Activated CD8-positive, alpha-beta memory T cell treated with anti-CD3 and anti-CD28 coated beads, Interleukin-2, amount 50 U/mL, for 4 hours (primary cell): ENCODE measurements at places on chromosomes 12 and 14.
A peak's percentile ranks its signal among the peaks of the same experiment; 100 is the strongest.

- no peak for DNase-seq
Measured at GRCh38 chr12:80752464-80752863, 35.8 kb downstream of the MYF5 start.

- DNase-seq, result no peak
Measured at GRCh38 chr12:53259891-53260290, 8.2 kb upstream of the ESPL1 start.

GRCh38 chr12:50016501-50017475 is 8.5 kb downstream of the RACGAP1 start:
- no peak for DNase-seq

DNA sequence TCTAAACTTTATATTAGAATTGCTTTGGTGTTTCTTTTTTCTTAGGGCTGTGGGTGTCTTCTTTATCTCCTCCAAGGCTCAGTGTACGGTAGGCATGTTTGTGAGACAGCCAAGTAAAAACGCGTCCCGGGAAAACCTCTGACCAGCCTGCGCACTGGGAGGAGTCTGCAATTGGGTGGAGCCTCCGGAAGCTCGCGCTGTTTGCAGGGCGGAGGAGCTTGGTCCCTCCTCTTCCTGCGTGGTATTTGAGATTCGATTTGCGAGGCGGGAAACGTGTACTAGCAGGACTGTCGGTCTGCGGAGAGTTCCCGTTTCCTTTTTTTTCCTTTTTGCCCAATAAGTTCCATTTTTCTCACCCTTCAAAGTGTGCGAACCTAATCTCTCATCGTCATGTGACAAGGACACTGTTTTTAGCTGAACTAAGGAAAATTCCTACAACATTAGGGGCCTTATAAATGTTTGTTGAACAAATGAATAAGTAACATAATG is 182.1 kb upstream of the OTX2 start:
- DNase-seq, result no peak

DNA sequence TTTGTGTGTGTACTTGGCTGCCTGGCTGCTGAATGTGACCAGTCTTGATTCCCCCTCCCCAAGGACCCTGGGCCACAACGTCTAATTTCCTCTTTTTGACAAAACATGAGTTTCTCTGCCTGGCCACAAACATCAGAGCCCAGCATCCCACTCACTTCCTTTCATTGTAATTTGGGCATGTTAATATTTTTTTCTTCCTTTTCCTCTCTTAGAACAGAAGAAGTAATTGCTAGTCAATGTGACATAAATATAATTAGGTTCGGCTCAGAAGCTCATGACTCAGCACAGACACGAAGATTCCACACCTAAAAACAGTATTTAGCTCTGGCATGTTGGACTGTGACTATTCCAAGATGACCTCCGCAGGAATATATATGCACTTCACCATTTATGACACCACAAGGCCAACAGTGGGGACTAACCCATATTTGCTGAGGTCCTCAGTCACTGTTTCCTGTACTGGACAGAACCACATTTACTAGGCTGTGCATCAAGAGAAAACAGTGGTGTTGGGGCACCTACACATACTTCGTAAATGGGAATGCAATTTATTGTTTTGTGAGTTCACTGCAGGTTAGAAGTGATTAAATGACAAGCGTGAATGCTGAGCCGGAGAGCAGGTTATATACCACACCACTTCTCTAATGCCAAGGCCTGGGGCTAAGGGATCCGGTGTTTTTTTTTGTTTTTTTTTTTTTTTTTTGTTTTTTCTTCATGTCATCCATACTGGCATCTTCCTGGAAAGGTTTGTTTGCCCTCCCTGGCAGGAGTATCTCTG is 4.2 kb downstream of the GSG1 start:
- no peak for DNase-seq

DNA sequence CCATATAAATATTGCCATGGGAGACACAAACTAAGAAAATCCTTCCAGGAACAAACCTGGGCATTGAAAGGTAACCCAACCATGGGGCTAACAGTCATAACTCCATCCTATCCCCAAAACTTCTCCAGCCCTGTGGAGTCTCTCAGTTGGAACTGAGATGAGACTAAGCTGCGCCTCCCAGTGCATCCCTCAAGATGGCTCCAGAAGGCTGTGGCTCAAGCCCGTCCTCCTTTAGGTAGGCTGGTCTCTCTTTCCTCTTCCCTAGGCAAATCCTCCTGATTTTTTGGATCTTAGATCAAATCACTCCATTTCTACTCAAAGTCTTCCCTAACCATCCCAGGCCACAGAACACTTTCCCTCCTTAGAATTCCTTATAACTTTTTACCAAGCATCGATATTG is 364.3 kb upstream of the CCDC196 start:
- no peak for DNase-seq

GRCh38 chr14:84826294-84826693 is 703.6 kb upstream of the FLRT2 start:
- no peak for DNase-seq

DNA sequence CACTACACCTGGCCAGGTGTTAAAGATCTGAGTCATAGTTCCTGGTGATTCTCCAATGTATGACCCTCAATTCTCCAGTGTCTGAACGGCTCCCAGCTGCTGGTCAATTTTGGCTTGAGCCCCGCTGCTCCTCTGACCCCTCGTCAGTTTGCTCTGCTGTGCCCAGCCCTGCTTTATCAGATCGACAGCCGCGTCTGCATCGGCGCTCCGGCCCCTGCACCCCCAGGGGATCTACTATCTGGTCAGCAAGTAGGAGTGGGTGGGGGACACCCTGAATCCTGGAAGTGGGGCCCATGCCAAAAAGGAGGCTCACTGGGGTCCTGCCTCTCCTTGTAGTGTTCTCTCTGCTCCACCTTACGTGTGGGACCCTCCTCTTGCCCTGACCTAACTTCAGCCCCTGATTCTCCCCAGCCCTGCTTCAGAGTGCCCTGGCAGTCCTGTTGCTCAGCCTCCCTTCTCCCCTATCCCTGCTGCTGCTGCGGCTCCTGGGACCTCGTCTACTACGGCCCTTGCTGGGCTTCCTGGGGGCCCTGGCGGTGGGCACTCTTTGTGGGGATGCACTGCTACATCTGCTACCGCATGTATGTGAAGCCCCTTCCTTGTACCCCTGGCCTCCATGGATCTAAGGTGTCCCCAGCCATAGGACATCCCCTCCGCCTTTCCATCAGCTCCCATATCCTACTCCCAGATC is 5.0 kb downstream of the SLC39A5 start:
- no peak for DNase-seq

DNA sequence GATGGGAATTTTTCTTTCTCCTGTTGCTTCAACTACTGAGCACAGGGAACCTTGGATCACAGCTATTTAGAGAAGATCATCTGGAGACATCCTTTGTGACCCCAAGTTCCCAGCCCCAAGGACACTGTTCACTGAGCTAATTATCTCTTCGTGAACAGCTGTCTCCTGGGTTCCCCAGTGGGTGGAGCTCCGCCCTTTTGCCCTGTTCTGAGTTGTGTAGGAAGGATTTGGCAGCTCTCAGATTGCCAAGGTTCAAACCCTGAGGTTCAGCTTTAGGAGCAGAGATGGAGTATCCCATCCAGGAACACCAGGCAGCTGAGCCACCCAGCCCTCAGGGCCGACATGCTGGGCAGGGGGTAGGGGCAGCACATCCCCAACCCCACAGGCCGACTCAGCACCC is 32.0 kb downstream of the NGB start:
- DNase-seq, result no peak

DNA sequence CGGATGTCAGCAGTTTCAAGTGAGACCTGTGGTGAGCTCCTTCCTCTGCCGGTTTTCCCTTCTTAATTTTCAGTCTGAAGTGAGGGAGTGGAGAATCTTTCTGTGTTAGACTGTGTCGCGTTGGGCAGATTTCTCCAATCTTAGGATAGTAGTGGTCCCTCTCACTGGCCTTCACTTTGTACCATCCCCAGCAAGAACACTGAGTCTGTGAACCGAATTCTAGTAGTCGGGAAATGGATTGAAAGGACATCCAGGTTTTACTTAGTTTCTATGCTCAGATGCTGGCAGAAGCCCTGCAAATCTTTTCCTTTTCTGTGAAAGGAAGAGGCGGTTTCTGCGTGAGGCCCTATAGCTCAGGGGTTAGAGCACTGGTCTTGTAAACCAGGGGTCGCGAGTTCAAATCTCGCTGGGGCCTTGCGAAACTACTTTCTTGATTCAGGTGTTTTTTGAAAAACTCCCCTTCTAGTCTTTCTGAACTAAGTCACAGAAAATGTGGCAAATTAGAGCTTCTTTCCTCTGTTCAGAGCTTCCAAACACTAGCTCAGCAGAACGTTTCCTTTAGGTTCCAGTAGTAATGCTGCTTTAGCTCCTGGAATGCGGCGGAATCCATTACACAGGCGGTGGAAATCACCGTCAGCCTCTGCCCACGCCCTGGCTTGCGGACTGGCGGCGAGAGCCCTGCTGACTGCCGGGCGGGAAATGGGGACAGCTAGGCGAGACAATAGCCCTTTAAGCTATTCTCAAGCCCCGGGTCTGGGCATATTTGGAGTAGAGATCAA is 2.8 kb upstream of the RNASE4 start:
- peak; percentile 86 for DNase-seq

GRCh38 chr12:81798294-81798693 is 39.1 kb upstream of the PPFIA2 start:
- no peak for DNase-seq

GRCh38 chr12:63419154-63419553 is 249.1 kb downstream of the DPY19L2 start:
- DNase-seq, result no peak

- no peak for DNase-seq
Measured at GRCh38 chr12:64639466-64639865, 29.2 kb downstream of the RASSF3 start.

DNA sequence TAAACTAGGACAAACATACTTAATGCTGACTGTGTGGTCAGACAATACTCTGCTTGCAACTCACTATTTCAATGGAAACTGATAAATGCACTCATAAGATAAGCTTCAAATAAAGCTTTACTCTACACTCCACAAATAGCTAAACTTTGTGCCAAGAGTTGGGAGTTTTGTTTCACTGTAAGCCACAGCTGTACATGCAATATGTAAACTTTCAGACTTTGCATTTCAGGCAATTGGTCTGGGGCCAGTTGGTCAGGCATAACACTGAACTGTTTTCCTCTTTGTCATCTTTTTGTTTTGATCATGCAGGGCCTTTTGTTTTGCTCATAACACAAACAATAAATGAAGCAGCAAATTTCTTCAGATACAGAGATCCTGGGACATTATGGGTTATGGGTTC is 426.2 kb downstream of the IPO8 start:
- no peak for DNase-seq

DNA sequence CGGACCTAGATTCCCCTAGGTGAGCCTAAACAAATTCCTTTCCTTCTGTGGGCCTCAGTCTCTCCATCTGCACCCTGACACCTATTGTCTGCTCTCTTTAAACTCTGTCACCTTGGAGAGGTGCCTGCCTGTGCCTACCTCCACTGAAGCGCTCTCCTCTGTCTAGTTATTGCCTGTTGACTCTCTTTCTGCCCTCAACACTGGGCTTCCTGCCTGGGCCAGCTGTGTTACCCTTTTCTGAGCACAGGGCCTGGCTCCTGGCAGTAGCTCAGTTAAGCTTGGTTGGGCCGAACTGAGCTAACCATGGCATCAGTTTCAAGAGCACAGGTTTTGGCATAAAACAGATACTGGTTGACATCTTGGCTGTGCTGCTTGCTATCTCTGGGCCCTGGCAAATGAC is 43.5 kb downstream of the PRMT8 start:
- DNase-seq, result no peak

GRCh38 chr14:74793506-74794155 is 30.5 kb downstream of the YLPM1 start:
- no peak for DNase-seq

DNA sequence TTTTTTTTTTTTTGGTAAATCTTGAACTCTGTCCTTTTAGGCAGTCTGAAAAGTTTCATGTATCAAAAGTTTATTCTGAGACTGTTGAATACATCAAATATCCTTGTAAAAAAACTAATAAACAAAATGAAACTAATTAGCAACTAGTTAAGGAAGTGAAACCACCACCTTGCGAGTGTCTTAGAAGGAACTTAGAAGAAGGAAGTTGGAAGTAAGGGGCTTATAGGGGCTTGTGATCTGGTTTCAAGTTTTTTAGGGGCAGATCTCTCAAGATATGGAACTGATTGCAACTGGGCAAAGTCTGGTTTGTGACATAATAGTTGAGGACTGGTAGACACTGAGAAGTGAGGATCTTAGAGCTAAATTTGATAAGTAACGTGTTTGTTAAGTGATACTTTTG is 748.8 kb downstream of the C12orf50 start:
- DNase-seq, result no peak

DNA sequence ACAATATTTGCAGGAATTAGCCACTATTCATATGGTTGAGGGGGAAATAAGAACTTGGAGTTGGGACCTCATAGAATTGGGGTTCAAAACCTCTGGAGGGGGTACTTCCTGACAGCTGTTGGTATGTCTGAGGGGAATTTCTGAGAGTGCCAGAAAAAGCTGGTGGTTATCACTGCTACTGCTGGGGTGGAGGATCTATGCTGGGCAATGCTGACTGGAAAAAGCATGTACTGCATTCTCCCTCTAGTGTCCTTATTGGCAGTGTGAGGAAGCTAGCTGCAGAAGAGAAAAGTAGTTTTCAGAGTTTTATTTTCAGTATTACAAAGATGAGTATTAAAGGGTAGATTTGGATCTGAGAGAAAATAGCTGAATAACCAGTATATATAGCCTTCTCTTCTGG is 88.8 kb downstream of the FUT8 start:
- DNase-seq, result no peak

- DNase-seq, result no peak
Measured at GRCh38 chr12:74922117-74922516, 287.5 kb downstream of the KCNC2 start.

- no peak for DNase-seq
Measured at GRCh38 chr14:54220071-54220703, 176.6 kb upstream of the CDKN3 start.

DNA sequence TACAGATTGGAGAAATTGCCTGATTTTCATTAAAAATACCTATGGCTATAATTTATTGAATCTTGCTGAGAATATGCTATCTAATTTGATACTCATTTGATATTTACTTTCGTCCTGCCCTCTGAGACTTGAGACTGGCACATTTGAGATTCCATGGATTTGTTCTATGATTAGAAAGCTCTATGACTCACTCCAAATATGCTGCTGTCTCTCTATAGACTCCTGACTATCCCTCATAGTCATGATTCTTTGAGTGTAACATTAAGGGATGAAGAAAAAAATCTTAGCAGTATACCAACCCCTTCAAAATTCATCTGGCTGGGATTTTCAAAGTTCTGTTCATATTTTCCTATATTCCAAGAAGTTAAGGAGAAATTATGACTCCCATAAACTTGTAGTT is 191.9 kb downstream of the LRIG3 start:
- no peak for DNase-seq

GRCh38 chr14:106013879-106014376 is 487.5 kb downstream of the TMEM121 start:
- no peak for DNase-seq

DNA sequence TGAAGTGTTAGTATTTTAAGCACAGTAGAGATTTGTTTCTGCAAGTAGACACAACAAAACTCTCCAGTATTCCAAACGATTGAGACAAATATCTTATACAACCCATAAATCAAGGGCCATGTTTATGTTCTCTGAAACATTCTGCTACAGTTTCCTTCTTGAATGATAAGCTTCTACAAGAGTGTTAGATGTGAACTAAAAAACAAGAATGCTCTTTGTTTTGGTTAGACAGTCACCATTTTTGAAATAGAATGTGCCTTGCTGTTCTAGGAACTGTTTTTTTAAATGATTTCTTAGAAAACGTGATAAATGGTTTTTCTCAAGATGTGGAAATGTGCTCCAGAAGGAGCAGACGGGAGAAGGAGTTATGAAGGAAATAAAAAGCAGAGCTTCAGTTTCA is 1656.3 kb upstream of the FLRT2 start:
- no peak for DNase-seq
